ENCODE measurements at places on chromosomes 1 and 21.

DNA sequence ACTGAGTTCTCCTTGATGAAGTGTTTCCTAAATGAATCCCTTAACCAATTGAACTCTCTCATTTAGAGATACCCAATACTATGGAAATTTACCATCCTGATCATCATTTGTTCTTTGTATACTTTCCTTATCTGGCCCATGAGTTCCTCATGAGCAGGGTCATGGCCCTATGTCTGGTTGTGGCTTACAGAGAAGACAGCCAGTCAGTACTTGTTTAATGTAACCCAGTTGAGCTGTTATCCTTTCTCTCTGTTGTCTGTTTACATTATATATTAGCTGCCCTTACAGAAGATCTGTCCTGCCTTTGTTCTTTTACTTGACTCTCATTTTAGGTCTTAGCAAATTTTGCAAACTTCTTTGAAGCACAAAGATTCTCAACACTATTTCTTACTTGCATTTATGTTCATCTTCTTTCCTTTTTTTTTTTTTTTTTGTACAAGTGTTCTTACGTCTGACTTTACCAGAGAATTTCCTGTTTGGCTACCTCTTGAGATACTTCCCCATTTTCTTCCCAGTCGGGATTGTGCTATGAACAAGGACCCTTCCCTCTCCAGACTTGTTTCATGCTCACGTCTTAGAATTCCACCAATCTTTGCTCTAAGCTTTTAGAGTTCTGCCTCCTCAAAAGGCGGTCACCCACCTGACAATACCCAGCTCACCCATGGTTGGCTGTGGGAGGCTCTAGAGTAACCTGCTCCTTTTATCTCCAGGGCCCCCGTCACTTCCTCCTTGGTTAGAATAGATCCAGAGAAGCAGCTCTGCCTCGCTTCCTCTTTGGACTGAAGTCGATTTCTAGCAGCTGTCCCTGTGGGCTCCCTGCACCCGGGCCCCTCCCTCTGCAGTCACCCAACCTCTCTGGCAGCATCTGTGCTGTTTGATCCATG, 53.6 kb upstream of the RUNX1 start:
- DNase-seq: no peak

GRCh38 chr1:182029002-182029378, 32.5 kb downstream of the ZNF648 start:
- no peak for DNase-seq

- no peak for DNase-seq
Observed at GRCh38 chr21:44344541-44345183, 5.5 kb upstream of the CFAP410 start.

- no peak for DNase-seq
Observed at GRCh38 chr1:196180847-196181593, 427.2 kb downstream of the KCNT2 start.

GRCh38 chr1:78240191-78240590, 194.4 kb downstream of the GIPC2 start:
- no peak for DNase-seq

DNA sequence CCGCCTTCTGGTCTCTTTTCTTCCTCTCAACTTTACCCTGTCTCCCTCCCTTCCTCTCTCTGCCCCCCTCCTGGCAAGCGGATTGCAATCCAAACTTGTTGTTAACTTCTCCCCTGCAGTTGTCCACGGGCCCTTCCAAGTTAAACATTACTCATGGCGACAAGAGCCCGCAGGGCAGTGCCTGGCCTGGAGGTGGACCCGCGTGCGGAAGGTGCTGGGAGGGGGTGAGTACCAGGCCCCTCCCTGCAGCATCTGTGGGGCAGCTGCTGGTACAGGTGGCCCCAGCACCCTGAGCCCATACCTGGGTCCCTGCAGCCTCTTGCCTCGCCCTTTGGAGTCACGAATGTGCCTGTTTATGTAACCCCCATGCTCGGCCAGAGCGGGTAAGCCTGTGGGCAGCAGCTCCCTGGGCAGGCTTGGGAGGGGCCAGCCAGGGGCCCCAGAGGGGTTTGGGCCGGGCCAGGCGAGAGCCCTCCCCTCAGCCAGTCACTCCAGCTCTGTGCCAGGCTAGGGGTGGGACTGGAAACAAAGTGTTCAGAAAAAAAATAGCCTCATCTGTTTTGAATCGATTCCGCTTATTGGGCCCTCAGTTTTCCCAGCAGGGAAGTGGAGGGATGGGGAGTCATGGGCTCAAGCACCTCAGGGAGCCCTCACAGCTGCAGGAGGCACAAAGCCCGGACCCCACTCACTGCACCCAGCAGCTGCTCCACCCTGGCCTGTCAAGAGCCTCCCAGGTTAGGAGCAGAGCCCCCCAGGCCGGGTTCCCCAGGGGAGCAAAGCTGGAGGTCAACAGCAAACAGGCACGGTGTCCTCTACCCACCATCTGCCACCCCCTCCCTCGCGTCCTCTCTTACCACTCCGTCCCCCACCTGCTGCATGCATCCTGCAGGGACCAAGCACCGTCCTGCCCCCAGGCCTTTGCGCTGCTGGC, 14.0 kb upstream of the FAAP20 start:
- DNase-seq: no peak

- DNase-seq: no peak
Observed at GRCh38 chr1:8926707-8927694, 18.7 kb upstream of the CA6 start.

GRCh38 chr1:216057063-216057462, 366.2 kb downstream of the USH2A start:
- no peak for DNase-seq

- no peak for DNase-seq
Observed at GRCh38 chr1:94463765-94464330, 45.7 kb downstream of the ABCD3 start.

- no peak for DNase-seq
Observed at GRCh38 chr1:46569884-46570725, 18.7 kb upstream of the KNCN start.

DNA sequence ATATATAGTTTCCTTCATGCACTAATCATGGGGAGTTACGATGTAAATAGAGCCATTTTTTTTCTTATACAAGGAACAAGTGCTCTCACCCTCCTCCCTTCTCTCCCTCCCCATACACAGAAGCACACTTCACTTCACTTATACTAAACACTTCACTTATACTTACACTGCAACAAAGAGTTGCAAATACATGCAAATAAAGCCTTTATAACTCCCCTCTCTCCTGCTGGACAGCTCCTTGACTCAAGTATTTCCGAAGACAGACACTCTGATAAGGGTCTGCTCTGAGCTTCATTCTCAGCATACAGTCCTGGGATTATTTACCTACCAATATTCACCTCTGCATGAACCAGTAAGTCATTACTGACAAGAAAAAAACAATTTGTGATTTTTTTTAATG, 35.6 kb upstream of the ERG start:
- no peak for DNase-seq

DNA sequence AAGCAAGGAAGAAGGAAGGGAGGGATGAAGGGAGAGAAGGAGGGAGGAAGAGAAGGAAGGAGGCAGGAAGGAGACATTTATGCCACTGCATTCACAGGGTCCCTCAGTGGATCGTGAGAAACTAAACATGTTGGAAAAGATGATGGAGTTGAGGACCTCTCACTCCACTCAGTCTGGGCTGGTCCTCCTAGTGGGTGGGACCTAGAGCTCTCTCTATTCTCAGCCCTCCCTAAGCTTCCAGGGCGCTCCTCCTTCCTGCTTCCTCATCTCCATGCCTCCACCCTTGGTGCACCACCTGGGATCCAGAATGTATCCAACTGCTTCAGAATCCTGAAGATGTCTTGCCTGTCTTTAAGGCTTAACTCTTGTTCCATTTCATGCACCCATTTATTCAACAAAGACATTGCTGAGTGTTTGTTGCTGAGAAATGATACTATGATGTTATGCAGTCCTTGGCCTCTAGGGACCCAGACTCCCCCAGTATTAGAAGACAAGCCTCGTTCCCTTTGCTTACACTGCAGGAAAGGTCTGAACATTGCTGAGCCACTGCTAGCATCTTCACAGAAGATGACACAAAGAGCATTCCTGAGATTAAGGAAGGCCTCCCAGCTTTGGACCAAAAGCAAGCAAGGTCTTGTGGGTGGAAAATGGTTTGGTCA, 88.5 kb downstream of the BEND5 start:
- DNase-seq: no peak

DNA sequence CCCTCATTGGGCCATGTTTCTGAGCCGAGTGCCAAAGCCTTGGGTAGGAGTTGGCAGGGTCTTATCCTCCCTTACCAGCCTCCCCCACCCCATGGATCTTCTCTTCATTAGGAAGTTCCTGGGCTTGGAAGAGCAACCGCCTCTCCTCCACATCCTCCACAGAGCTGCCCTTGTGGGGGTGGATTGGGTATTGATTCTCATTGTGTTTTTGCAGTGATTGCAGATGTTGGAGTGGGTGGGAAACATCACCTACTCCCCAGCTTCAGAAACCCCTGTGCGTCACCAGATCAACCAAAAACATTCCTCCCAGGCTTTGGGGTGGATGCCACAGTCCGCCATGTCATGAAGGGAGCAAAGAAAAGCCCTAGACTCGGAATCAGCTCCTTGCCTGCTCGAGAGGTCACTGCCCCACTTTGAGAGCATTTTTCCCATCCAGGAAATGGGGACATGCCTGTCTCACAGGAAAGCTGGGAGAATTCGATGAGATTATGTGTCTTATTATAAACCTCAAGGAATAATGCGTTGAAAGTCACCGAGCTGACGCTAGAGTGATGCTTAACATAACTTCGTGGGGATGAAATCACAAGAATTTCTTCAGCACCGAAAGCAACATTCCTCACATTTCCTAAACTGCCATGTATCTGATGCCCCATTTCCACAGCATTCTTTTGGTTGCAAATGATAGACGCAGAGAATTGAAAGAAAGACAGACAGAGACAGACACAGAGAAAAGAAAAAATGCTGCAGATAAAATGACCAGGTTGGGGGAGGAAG, 44.7 kb upstream of the ZBTB40 start:
- no peak for DNase-seq

DNA sequence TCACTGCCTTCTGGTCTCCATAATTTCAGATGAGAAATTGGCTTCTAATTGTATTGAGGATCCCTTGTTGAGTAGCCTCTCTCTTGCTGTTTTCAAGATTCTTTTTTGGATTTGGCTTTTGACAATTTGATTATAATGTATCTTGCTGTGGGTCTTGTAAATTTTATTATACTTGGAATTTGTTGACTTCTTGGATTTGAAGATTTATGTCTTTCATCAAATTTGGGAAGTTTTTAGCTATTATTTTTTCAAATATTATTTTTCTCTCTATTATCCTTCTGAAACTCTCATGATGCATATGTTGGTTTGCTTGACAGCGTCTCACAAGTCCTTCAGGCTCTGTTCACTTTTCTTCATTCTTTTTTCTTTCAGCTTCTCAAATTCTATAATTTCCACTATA, 126.1 kb downstream of the C1orf94 start:
- DNase-seq: no peak

DNA sequence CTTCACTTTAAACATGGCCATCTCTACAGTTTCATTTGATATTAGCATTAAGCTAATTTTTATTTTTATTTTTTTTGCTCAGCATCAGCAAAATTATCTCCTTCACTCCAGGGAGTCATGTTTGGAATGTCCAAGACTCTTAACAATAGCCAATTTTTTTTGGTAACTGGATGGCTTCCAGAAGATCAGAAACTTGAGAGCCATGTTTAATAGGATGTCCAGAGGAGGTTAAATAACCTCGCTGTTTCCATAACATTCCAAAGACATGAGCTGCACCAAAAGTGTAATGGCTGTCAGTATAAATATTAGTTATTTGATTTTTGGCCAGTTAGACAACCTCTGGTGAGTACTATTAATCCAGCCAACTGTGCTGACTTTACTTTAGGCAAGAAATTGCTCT, 80.7 kb downstream of the DNTTIP2 start:
- DNase-seq: no peak

All from GM19239 (cell line).